ENCODE measurements at places on chromosomes 1 and 21.

GRCh38 chr1:27356619-27357280, 10.0 kb downstream of the MAP3K6 start:
- no peak for DNase-seq

GRCh38 chr21:28234326-28234725, 758.4 kb downstream of the LTN1 start:
- DNase-seq: no peak

DNA sequence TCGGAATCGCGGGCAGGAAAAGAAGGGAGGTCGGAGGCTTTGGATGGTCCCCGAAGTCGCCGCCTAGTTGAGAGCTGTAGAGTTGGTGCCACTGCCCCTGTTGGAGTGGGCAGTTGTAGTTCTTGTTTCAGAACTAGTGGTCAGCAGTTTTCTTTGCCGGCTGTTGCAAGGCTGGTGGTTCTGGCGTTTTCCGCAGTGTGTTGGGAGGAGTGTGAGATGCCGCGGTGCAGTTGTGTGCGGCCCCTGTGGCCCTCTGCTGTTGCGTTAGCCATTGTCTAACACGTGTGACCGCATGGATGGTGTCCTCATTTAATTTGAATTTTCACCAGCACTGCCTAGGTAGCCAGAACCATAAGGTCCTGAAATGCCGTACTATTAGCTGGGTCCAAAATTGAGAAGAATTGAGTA, 1.4 kb downstream of the ARF1 start:
- peak; percentile 64 for DNase-seq

GRCh38 chr1:119554183-119554582, 47.2 kb downstream of the HSD3B1 start:
- DNase-seq: peak; percentile 91

GRCh38 chr1:214427871-214428277, 123.5 kb downstream of the PTPN14 start:
- DNase-seq: no peak

DNA sequence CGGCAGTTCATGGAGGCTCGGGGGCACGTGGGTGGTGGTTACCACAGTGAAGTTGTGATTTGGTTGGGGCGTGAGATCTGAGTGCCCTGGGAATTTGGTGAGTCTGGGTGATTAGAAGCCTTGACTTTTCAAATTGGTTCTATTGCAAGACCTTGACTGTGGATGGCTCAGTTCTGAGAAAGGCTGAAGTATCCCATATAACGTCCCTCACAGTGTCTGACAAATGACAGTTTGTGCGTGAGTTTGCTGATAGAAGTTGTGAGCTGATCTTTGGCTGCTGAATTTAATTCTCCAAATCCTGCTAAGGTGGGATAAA, 549 bp downstream of the MSH4 start:
- no peak for DNase-seq

DNA sequence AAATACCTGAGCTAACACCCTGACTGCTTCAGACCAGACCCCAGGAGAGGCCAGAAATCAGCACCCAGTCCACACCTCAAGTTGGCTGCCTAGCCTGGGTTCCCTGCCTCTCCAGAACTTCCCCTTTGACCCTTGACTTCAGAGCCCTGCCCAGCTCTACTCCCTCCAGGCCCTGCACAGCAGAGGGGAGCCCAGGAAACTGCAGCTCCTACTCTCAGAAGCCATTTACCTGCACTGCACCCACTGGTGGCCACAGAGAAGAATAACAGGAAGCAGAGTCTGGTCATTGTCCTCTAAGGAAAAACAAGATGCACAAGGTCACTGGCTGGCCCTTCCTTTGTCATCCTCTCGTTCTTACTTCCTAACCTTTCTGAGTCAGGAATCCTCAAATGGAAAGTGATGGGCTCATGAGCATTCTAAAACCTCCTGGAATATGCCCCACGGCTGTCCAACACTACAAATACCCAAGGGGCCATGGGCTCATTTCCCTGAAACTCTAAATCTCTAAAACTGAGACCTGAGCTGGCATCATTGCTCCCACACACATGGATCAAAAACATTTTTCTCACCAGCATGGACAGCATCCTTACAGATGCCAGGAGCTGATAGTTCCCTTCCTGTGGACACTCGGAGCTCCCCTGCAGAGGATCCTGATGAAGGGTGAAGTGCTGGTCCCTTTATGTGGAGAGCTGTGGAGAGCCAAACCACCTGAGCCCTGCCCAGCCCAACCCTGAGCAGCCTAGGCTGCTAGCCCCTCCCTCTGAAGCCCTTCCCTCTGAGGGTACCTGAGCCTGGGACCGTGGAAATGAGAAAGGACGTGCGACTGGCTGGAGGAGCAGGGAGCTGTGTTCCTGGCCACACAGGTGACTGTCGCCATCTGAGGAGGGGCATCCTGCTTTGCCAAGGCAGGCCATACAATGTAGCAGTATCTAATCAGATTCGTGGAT, at the start of gene ITLN2:
Gene ITLN2 (minus strand): TSS at position 652 of the 947 bp plus-strand sequence. CDS start 68 bp downstream, at position 584.
- DNase-seq: peak; percentile 11

DNA sequence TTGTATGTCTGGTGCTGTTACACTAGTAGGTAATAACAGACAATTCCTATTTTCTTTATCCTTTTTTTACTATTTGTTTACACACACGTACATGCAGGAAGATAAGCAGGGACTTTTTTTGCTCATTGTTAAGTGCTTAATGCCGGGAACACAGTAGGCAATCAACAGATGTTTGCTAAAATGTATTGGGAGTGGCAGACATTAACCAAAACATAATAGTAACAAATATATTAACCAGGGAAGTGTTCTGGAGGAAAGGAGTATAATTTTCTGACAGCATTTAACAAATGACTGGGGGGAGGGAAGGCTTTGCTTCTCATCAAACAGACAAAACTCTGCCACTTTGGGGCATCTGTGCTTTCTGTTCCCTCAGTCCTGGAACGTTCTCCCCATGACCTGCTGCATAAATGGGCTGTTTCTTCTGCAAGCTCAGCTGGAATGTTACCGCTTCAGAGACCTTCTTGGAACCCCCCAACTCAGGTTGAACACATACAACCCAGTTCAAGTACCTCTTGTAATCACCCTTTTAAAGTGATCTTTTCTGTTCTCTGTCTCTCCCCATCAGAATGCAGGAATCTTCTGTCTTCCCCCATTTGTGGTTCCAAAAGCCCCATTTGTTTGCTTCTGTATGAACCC, 2.1 kb downstream of the CR1L start:
- DNase-seq: no peak

All from muscle of leg (tissue), 16 donors.